ENCODE measurements at places on chromosomes 16 and 17. TPM values are rescaled to one million over a fixed set of nuclear protein-coding genes. Genes with fewer than 3 reads are reported as not detected.

FMNL1 gene
- total RNA-seq, result 36.6 TPM

CCR7 gene
- total RNA-seq, result 1.3 TPM

SPATA22 gene
- total RNA-seq, result not detected

CCDC154 gene
- total RNA-seq, result 0.22 TPM

TTLL6 gene
- not detected for total RNA-seq

HOXB4 gene
- 33.2 TPM for total RNA-seq

PDILT gene
- total RNA-seq, result not detected

CCL23 gene
- not detected for total RNA-seq

HSD17B1 gene
- total RNA-seq, result 12.9 TPM

ODAD4 gene
- total RNA-seq, result 0.11 TPM

KRT12 gene
- total RNA-seq, result 1.9 TPM

PRAC2 gene
- total RNA-seq, result not detected

KPNA2 gene
- total RNA-seq, result 223 TPM

PYDC1 gene
- not detected for total RNA-seq

IL17C gene
- not detected for total RNA-seq

MT4 gene
- total RNA-seq, result not detected

CTRB1 gene
- 5.3 TPM for total RNA-seq

KRTAP2-3 gene
- not detected for total RNA-seq

ATP1B2 gene
- total RNA-seq, result 4.7 TPM

KRTAP4-16 gene
- total RNA-seq, result not detected

ZSCAN10 gene
- 0.22 TPM for total RNA-seq

PCGF2 gene
- total RNA-seq, result 33.4 TPM

NDUFB10 gene
- 265 TPM for total RNA-seq

ABCA6 gene
- total RNA-seq, result 0.02 TPM

VASN gene
- total RNA-seq, result 2.5 TPM

ZNF785 gene
- total RNA-seq, result 11.6 TPM

SYCE1L gene
- total RNA-seq, result 2.7 TPM

ITGAL gene
- total RNA-seq, result 0.92 TPM

WFIKKN2 gene
- total RNA-seq, result not detected

KRT35 gene
- total RNA-seq, result not detected

JUP gene
- 177 TPM for total RNA-seq

C16orf74 gene
- total RNA-seq, result not detected

ABI3 gene
- 0.09 TPM for total RNA-seq

ABCC12 gene
- total RNA-seq, result not detected

KCNH4 gene
- total RNA-seq, result 1.8 TPM

TGFB1I1 gene
- 0.85 TPM for total RNA-seq

HAS3 gene
- total RNA-seq, result 0.38 TPM

Data from K562 (cell line).